ENCODE measurements at places on chromosomes 4 and X.

DNA sequence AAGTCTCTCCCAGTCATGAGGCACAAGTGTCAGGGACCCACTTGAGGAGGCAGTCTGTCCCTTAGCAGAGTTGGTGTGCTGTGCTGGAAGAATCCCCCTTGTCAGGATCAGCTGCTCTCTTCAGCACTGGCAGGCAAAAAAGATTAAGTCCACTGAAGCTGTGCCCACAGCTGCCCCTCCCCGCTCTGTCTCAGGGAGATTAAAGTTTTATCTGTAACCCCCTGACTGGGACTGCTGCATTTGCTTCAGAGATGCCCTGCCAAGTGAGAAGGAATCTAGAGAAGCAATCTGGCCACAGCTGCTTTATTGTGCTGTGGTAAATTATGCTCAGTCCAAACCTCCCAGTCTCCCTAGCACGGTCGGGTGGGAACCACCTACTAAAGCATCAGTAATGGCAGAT is 37.4 kb upstream of the HEPH start:
- DNase-seq, result no peak

DNA sequence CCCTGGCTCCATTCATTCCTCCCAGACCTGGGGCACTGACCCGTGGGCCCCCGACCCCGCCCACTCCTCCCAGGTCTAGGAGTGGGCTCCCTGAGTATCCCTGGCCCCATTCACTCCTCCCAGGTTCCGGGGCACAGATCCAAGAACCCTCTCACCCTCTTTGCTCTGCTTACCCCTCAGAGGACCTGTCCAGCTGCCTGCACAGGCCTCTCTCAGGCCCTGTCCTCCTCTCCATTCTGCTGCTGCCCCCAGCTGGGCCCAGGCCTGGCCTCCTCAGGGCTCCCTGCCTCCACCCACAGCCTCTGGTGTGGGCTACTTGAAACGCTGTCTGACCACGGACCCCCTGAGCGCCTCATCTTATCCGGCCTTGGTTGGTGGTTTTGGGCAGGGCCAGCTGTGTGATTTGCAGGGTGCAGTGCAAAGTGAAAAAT is 217.7 kb upstream of the PSAPL1 start:
- no peak for DNase-seq

- no peak for DNase-seq
These were observed 203.5 kb upstream of the TET2 start for GRCh38 chr4:104942990-104943743.

DNA sequence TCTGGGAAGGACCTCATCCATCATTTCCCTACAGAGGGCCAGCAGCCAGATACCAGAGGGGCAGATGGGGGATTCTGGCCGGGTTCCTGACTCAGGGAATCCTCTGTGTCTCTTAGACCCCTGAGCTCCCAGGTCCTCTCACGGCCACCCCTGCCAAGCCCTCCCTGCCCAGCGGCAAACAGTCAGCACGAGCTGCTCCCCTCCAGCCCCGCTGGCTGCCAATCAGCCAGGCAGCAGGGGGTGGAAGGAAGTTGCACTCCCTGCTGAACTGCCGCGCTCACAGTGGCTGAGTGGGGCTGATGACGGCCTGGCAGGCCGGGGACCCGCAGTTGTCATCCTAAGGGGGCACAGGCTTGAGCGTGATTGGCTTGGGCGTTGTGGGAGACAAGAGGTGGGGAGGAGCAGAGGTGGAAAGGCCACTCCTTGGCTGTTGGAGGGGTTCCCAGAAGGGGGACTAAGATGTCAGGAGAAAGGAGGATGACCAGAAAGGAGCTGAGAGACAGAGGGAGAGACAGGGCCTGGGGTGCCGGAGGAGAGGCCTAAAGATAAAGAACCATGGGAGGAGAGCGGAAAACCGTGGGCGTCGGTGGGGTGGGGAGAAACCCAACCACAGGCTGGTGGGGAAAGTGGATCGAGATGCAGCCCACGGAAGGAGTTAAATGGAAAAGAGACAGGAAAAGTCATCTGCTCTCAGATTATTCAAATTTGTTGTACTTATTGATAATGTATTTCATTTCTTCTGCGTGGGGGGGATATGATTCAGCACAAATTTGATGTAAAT is 4.4 kb upstream of the CCDC149 start:
- DNase-seq, result no peak
